Brain pericyte (primary cell): ENCODE measurements at places on chromosomes 5 and 9.

- no peak for DNase-seq
Observed at GRCh38 chr9:6495466-6495865, 82.5 kb downstream of the UHRF2 start.

DNA sequence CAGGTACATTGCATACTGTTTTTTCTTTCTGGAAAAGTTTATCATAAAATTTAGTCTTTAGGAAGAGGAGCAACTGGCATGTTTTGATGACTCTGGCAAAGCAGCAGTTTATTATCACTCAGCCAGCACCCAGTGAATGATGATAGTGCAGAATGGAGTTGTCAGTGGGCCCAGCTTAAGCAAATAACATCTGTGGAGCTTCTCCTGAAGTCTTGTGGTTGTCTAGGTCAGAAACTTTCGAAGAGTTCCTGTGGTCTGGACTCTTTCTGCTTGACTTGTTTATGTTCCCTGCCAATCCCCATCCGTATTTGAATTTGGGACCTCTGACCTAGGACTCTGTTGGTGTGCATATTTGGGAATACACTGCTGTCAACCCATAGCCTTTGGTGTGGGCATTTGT is 38.1 kb upstream of the C5orf47 start:
- DNase-seq: no peak

GRCh38 chr5:82659115-82659514 is 381.0 kb upstream of the RPS23 start:
- DNase-seq: no peak

DNA sequence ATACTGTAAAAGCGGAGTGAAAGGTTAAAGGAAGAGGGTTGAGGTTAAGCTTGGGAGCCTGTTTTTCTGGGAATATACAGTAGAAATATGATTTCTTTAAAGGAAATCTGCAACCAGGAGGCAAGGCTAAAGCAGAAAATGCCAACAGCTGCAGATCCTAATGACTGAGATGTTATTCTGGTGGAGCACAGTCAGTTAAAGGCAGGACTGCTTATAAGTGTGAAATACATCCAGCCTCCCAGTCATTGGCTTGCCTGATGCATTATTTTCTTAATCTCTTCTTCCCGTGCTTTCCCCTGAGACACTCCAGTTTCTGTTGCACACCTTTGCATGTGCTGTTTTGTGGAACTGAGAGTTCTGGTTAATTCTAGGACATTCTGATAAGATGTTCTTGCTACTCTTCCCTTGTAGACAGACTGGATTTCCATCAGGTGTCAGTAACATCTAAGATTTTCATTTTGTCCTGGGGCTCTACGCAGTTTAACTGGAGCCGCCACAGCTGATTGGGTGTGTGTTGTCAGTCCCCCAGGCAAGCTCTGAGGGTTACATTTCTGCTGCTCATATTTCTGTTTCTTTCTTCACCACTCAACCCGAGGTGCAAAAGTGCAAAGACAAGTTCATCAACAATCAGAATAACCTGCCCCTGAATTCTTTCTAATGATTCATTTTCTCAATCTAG is 44.4 kb downstream of the CAST start:
- no peak for DNase-seq

- DNase-seq: no peak
Observed at GRCh38 chr5:69261034-69261433, 26.3 kb downstream of the CDK7 start.
